ENCODE measurements at places on chromosomes 2 and 18.

DNA sequence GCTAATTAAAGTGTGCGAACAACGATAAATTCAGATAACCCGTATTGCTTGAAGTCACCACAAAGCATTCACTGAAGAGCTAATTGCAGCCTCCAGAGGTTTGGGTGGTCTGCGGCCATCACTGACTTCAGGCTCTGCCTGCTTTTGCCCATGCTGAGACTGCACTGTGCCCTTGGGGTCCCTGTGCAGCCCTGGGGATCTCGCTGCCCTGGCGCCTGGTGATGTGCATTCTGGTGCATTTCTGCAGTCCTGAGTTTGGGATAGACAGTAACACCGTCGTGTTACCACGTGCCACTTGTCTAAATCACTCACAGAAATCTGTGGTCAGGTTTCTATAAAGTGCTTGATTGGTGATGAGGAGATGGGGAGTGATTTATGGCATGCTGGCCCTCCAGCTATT, 27.6 kb downstream of the LDLRAD4 start:
- DNase-seq = no peak

DNA sequence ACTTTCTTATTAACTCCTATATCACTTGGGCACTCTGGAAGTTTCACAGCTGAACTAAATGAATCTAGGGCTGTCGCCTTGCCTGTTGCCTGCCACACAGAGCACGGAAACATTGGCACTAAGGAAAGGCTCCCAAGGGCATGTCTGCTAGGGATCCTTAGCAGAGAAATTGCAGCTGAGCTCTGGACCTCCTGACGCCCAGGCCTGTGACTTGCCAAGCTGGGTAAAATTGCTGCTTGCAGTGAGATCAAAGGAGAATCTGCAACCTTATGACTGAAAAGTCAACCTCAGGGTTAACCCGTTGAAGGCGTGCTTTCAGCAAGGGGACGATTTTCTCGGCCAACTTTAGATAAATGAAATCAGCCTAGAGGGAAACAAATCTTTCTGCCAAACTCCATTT, 189.8 kb downstream of the NCK2 start:
- DNase-seq = no peak

DNA sequence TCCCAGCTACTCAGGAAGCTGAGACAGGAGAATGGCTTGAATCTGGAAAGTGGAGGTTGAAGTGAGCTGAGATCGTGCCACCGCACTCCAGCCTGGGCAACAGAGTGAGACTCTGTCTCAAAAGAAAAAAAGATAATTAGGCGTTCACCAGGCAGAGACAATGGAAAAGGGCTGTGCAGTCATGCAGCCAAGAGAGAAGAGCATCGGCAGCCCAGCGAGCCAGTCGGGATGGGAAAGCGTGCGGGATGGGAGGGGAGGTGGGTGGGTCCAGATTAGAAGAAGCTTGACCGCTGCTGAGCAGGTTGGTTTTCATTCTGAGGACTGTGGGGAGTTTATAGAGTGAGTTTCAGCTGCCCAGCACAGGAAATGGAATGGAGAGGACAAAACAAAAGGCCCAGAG, 15.0 kb upstream of the CYS1 start:
- DNase-seq = no peak

GRCh38 chr2:218815244-218815637, 16.4 kb downstream of the PRKAG3 start:
- no peak for DNase-seq

- no peak for DNase-seq
Measured at GRCh38 chr2:182732736-182733135, 16.7 kb downstream of the DNAJC10 start.

DNA sequence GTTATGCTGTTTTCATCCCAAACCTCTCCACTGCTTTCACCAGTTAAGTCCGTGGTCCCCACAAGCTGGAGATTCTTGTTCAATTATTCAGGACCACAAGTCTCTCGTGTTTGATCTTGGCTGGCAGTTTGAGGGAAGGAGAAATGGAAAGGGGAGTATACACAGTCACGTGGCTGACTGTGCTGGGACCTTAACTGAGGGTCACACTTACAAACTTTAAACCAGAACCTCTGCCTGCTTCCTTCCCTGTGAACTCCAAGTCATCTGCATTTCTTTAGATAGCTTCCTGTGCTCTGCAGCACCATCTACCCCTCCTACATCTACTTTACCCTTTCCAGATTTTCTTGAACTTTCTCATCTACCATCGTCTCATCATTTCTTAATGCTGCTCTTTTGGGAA, 91.7 kb downstream of the ARHGEF4 start:
- DNase-seq = no peak

- no peak for DNase-seq
Measured at GRCh38 chr18:58755304-58756010, 84.2 kb downstream of the MALT1 start.

- no peak for DNase-seq
Measured at GRCh38 chr2:184530239-184530638, 68.1 kb upstream of the ZNF804A start.

DNA sequence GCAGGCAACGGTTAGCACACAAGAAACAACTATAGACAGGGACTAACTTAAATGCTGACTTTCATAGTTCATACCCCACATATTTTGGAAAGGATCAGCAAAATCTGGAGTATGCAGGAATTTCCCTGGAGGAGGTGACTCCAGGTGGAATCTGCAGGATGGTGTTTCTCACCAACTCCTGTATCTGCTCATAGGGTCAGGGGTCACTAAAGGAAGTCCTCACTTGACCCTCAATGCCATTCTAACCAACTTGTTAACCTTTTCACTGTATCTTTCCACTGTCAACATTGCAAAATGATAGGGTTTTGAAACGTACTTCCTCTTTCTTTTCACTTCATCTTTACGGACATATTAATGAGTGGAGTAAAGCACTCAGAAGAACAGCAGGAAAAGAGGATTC, 207.0 kb upstream of the CXCR4 start:
- DNase-seq = no peak

DNA sequence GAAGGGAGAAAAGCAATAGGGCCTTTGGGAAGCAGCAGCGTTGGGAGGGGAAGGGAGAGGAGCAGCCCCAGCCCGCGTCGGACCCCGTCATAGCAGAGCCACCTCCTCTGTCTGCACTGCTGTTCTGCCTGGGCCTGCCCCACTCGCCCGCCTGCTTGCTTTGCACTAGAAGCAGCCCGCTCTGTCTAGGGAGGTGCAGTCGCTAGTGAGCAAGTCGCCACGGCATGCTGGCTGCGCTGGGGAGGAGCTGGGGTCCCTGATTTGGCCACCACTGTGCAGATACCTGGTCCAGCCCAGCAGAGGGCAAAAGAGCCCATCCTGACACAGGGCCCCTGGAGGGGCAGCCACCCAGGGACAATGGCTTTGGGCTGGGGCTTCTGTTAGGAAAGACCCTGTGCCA, 8.0 kb upstream of the TMEM214 start:
- no peak for DNase-seq

- DNase-seq = no peak
Measured at GRCh38 chr2:1686784-1687105, 57.6 kb downstream of the PXDN start.

- no peak for DNase-seq
Measured at GRCh38 chr2:69844560-69844959, 15.1 kb downstream of the GMCL1 start.

GRCh38 chr2:118231759-118232158, 143.5 kb downstream of the INSIG2 start:
- no peak for DNase-seq

DNA sequence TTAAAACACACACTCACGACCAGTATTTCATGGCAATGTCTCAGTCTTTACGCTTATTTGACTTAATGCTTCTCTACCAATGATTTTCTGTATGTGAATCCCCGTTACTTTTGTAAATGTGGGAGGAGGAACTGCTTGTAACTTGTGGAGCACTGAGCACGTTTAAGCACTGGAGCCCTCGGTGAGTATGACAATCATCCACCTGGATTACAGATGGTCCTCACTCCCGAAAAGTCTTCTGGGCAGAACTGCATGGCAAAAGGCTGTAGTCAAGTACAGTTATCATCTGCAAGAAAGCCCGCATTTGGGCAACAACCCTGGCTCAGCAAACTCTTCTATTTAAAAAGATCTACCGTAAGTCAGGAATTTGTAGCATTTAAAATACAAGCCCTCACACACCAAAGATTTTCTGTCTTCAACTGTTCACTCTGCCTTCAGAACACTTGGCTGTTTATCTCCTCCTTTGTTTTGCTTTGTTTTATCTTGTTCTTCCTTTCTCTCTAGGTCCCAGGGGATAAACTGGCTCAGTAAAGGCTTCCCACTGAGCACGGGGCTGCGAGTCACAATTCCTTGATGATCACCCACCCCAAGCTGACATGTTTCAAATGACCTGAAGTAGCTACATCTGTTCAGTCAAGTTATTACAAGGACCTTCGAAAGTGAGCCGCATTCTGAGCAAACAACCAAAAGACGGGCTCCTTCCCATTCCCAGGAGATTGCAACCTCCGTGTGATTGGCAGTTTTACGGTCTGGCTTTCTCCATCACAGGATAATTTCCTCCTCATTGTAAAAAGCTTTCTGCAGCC, 102.2 kb downstream of the DLGAP1 start:
- DNase-seq = no peak

GRCh38 chr18:7848054-7848412, 280.9 kb downstream of the PTPRM start:
- DNase-seq = no peak

DNA sequence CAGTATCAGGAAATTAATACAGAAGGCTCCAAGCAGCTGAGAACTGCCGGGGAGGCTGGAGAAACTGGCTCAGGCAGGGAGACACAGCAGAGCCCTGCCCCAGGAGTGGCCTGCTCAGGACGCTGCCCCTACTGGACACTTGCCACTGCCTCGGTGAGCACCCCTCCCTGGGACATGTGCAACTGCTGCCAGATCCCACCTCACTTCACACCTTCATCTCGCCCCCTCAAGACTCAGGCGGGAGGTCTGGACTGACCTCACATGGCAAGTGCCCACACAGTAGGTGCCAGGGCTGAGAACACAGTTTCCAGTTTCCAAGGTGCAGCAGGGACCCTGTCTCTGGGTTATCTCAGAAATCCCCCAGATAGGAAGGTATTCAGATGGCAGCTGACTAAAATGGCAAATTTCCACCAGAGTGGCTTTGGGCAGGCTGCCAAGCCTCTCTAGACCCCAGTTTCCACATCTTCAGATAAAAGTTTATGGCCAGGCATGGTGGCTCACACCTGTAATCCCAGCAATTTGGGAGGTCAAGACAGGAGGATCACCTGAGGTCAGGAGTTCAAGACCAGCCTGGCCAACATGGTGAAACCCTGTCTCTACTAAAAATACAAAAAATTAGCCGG, 33.7 kb upstream of the LBH start:
- no peak for DNase-seq

- no peak for DNase-seq
Measured at GRCh38 chr2:232668805-232669444, 28.2 kb upstream of the GIGYF2 start.

- DNase-seq = no peak
Measured at GRCh38 chr2:10864861-10865636, 46.7 kb upstream of the KCNF1 start.

DNA sequence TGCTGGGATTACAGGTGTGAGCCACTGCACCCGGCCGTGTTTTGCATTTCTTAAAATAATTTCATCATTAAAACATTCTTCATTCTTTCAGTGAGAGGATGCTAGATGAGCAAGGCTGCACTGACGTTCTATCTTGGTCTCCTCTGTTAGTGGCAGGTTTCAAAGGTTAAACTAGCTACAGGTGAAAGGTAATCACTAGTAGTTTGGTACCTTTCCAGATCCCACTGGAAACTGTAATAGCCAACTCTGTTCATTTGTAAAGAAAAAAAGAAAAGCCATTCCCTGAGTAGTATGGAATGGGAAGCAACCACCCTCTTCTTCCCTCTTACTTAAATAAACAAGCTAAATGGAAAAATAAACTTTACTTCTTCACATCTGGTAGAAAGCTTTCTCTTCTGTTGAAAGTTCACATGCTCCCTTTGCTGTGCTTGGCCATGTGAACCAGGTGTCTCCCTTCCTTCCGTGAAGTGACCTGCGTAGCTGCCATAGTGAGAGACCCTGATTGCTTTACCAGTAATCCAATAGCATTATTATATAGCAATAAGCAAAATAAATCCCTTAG, 94.0 kb downstream of the GREB1L start:
- DNase-seq = no peak

All from SK-N-MC (cell line).